ENCODE measurements at places on chromosomes 5 and 9.

- DNase-seq = peak; percentile 47
Measured at GRCh38 chr9:97511655-97512427, 10.4 kb downstream of the TMOD1 start.

DNA sequence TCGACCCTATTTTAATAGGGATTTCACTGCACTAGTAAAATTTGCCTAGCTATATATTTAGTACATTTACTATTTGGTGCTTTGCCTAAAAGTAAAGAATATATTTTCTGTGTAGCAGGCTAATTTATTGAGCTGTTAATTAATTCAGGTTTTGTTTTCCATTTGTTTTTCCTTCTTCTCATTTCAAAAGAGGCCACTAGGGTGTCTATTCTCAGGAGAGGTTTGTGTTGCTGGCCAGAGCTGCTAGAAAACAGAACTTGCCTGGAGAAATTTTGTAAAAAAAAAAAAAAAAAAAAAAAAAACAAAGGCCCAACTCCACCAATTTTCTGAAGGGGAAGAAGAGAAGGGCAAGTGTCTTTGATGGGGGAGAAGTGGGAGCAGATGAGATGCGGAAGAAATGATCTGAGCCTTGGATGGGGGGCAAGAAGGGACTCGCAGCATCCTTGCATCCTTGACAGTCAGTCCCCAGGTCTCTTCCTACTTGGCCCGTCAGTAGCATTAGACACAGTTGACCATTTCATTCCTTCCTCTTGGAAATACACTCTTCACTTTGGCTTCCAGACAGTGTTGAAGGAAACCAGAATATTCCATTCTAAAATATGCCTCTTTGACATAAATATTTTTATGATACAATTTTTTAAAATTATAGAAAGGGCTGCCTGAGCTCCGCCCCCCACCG, 318.5 kb downstream of the TRPM3 start:
- DNase-seq = no peak

DNA sequence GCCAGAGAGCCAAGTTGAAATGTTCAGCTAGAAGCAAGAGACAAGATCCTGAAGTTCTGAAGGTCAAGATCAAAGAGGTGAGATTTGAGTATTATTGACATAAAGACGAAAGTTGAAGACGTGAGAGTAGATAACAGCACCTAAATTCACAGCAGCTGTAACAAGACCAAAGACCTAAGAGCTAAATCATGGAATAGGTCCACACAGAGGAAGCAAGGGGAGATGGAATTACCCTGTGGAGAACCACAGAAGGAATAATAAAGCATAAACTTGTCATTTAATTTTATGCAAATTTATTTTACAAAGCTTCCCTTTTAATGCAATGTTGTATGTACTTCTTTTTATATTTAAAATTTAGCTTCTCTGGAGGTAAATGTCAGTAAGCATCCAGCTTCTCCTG, 523.7 kb downstream of the NR2F1-AS1 start:
- DNase-seq = no peak

DNA sequence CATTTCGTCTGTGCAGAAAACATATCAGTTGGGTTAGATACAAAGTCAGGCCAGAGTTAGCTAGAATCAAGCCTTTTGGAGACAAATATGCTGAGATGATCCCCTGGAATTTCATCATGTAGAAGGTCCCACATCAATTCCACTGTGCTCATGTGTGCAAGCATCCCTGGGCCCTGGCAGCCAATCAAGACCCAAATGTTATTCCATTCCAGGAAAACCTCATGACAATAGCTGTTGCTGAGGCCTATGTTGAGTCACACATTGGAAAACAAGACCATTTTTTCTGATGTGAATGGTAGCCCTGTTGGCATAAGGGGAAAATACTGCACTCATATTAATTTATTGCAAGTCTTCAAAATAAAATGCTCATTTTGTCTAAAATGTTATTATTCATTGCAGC, 11.5 kb downstream of the SPOCK1 start:
- peak; percentile 95 for DNase-seq

DNA sequence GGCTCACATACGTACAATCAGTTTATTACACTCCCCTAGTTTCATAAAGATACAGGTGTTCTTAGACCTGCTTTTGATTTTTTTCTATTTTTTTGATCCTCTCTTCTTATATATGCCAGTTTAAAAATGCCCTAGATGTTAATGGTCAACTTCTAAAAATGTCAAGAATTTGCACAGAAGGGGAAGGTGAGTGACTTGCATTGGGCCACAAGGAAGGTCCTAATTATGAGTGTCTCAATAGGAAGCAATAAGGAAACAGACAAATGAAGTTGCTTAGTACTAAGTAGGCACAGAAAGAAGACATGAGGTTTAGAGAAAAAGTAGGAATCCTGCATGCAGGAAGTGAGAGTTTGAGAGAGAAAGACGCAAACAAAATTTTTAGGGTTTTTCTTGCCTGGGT, 3.2 kb upstream of the CCDC171 start:
- DNase-seq = no peak

Data from MG63 (cell line).